ENCODE measurements at places on chromosomes 5 and 9.

DNA sequence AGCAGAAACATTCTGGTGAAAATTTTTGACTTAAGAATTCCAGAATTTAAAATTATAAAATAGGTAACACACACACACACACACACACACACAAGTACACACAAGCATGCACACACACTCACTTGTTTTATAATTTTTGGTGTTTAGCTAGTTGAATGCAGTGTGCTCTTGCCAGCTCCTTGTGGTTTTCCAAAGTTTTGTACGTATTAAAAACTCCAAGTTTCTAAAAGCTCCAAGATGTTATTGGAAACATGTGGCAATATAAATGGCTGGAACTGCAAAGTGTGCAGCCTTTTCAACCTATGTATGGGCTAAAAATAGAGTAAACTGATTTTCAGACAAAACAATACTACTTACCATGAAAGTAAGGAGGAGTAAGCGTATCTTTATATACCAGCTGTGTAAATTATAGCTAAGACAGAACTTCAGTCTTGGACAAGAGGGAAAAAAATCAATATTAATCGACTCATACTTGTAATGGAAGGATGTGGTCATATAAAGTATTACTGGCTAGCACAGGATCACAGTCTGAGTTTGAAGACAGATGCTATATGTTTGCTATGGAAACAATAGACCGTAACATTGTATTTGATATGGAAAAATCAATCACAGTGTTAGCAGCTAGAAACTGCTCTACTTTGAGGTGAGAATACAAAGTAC lies 727.1 kb upstream of the GRAMD2B start:
- DNase-seq: no peak

GRCh38 chr5:132087661-132088060 lies 14.1 kb downstream of the CSF2 start:
- no peak for DNase-seq

DNA sequence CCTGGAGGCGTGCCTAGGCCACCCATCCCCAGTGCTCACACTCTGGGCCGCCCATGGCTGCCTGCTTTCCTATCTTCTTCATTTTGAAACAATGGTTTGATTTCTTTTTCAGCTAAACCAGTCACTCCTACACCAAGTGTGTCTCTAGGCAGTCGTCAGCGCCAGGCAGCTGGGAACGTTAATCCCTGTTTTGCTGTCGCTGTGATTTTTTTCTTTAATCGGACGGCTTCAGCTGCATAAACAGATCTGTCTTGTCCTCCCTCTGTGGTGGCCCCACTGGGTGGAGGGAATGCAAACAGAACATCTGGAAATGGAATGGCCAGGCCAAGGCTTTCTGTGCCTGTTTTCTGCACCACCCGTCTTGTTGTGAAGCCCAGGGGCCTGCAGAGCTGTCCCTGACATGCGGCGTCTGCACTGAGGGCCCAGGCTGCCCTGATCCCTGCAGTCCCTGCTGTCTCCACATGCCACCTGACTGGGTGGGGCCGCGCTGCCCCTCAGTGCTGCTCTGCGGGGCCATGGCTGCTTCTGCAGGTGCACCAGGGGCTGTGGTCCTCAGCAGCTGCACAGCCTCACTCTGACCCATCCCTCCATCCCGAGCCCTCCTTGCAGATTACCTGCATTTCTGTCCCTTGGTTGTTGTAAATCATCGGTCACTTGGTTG lies 51.5 kb downstream of the WNK2 start:
- DNase-seq: no peak

- DNase-seq: no peak
These were observed 22.3 kb downstream of the COL5A1 start for GRCh38 chr9:134663753-134664415.

DNA sequence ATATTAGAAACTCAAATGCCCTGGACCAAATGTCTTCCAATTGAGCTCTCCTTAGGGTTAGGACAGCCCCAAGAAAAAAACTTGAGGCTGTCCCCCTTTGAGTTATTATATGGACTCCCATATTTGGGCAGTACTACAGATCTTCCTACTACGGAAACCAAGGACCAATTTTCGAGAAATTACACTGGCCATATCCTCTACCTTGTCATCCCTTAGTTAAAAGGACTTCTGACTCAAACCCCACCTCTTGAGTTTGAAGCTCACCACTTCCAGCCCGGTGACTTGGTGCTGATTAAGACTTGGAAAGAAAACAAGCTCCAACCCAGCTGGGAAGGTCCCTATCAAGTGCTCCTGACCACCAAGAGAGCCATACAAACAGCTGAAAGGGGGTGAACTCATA lies 497.0 kb upstream of the GRAMD2B start:
- no peak for DNase-seq

- DNase-seq: no peak
These were observed 545.9 kb upstream of the PTPRD start for GRCh38 chr9:11158676-11159075.

- no peak for DNase-seq
These were observed 145.6 kb downstream of the FSTL4 start for GRCh38 chr5:133466556-133467334.

DNA sequence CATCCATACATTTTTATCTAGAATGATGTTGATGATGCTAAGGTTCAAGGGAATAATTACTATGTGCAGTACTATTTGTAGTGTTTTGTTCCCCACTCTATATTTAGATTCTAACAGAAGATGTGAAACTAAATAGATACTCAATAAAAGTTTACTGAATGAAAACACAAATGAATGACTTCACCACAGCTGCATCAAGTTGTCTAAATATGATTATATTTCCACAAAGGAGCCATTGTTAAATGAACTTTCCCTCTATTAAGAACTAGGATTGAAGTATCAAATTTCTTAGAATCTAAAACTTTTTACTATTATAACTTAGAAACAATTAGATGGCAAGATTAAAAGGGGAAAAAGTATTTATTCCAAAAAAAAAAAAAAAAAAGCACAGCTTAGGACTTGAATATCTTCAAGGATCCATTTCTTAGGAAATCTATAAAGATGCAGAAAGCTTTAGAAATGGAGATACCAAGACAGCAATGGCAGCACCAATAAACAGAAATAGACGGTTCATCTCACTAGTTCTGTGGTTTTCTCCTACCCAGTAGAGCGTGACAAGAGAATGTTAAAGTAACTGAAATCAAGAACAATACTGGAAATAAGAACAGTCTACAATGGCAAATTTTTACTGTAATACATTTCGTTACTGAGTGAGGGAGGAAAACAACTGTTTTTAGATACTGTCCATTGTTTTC lies 347.6 kb downstream of the EBF1 start:
- DNase-seq: no peak

GRCh38 chr5:121025671-121026070 lies 561.6 kb downstream of the PRR16 start:
- DNase-seq: no peak

DNA sequence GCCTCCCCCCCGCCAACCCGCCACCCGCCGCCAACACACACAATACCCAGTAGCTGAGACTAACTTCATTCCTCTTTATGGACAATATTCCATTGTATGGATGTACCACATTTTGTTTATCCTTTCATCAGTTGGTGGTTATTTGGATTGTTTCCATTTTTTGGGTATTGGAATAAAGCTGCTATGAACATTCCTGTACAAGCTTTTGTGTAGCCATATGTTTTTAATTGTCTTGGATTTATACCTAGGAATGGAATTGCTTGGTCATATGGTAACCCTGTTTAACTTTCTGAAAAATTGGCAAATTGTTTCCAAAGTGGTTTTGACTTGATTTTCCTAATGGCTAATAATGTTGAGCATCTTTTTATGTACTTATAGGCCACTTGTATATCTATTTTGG lies 4.9 kb upstream of the UBTD2 start:
- DNase-seq: no peak

DNA sequence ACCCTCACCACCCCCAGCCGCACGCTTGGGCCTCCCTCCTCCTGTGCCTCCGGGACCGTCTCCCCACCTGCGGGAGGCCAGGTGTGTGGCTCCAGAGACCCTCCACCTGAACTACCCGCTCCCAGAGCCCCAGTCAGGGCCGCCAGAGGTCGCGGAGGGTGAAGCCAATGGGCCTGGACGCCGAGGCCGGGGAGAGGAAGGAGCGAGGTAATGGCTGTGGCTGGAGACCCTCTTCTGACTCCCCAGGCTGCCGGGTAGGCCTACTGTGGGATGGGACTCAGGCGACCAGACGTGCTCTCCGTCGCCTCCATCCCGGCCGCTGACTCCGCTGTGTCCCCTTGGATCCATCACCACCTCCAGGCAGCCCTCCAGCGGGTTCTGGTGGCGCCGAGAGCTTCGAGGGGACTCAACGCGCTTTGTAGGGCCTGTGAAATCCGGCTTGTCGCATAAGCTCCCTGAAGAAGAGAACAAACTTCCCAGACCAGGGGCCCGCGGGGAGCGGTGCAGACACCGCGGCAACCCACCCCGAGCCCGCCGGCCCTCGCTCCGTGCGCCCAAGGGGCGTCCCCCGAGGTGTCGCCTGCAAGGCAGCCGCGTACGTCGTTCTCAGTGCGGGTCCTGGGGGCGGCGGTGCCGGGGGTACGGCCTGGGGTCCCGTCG lies 12.6 kb downstream of the IRX2 start:
- no peak for DNase-seq

GRCh38 chr9:101536938-101537337 lies 3.3 kb downstream of the RNF20 start:
- no peak for DNase-seq

DNA sequence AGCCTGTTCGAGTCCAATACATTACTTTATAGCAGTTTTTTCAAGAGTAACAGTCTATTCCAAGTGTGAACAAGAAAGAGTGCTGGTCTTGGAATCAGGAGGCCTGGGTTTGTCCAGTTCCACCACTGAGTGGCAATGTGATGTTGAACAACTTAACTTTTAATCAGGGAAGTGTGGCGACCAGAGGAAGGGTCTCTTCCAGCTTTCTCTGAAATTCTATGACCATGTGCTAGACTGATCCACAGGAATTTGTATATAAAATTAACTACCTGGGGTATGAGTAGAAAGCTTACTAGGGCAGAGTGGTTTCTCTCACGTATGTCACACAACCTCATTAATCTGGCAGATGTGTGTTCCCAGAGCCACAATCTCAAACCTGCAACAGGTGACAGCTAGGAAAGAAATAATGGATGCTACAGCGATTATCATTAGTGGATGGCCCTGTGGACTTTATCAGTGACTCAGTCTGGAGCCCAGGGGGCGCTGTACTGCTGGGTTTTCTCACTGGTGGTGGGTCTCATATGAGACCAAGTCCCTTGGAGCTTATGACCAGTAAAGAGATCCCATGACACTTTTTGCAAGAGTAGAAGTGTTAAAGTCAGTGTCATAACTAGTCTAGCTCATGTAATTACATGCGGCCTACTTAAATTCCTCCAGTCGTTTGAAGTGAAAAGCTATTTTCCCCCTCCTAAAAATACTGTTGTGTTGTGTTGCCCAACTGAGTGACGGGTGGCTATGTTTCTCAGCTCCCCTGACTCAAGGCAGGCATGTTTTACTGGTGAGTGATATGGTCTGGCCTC lies 116.5 kb downstream of the GDNF start:
- no peak for DNase-seq

DNA sequence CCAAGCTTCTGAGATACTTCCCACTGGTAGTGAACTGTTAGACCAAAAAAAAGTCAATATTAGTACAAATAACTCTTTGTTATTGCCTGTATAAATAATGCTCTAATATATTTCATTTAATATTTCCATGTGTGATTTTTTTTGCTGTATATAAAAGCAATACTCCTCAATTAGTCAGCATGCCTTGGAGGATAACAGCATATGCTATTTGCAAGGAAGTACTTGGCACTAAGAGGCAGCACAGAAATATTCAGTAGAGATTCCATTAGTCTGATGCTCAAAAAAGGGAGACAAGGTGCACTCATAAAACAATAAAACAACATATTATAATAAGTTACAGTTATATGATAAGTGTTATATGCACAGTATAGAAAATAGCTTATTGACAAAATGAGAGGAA lies 296.6 kb upstream of the MPDZ start:
- DNase-seq: no peak

DNA sequence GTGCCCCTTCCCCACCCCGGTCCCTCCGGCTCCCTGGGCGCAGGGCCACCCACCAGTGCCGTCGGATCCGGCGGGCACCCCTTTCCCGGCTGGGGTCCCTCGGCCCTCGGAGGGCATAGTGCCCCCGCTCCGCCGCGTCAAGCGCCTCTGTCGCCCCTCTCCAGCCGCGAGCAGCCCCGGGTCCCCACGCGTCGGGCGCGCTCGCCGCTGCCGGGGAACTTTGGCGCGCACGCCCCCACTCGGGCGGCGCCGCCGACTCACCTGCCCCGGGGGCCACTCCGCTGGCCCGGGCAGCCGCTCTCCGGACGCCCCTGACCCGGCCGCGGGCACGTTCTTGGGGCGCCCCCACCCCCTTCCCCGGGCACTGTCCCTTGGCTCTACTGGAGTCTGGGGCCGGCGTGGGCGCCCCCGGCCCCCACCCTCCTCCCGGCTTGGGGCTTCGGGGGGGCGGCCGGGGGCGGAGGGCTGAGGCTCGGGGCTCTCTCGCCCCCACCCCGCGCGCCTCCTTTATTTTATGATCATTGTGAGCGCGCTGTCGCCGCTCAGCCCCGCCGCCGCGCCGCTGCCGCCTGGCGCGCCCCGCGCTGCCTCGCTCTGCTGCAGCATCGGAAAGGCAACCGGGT lies 1.1 kb upstream of the FAM78A start:
- DNase-seq: no peak

GRCh38 chr9:6356441-6356840 lies 28.3 kb downstream of the TPD52L3 start:
- DNase-seq: no peak

Measured in NCI-H1105 (cell line).